ENCODE measurements at places on chromosomes 12 and 14. TPM values are rescaled to one million over a fixed set of nuclear protein-coding genes. Genes with fewer than 3 reads are reported as not detected.

SIX6 gene
- not detected for total RNA-seq

CTSG gene
- total RNA-seq = not detected

IL31 gene
- total RNA-seq = not detected

TMEM52B gene
- not detected for total RNA-seq

KRT78 gene
- 0.16 TPM for total RNA-seq

DEPDC4 gene
- total RNA-seq = 0.62 TPM

DCN gene
- total RNA-seq = 21.4 TPM
